Activated CD4-positive, alpha-beta T cell treated with anti-CD3 and anti-CD28 coated beads, Interleukin-2, amount 50 U/mL, for 24 hours (primary cell): ENCODE measurements at places on chromosomes 5 and 9.

DNA sequence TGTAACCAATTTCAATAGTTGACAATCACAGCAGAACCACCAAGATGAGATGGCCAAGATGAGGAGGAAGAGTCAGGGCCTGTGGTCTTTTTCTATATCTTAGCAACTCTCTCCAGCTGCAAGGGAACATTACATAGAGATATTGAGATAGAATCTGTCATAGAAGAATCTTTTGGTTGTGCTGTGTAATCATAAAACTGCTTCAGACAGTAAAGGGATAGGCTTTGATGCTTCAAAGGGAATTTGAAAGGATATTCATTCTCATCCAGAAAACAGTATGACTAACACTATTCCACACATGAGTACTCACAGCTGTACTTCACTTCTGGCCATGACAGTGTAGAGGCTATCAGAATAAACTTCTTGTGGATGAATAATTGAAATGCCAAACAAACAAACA, 145.9 kb downstream of the YIPF5 start:
- DNase-seq: no peak

GRCh38 chr5:145703856-145704255, 131.3 kb downstream of the PRELID2 start:
- DNase-seq: no peak

DNA sequence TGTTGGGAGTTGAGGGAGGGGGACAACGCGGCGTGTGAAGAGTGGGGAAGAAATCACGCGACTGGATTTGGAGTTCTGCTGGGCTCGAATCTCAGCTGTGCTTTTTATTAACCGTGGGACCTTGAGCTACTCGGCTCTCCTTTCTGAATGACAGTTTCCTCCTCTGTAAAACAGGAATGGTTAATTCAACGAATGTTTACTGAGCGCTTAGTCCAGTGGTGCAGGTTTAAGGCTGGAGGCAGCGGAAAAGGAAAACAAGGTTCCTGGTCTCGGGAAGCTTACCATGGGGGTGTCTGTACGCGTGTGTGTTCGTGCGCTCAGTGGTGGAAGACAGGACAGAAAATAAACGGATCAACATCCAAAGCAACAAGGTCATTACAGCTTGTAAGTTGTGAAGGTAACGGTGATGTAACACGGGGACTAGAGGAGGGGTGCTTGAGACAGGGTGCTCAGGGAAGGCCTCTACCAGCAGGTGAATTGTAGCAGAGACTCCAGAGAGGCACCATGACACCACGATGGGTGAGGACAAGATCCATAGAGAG, 277 bp downstream of the EIF4E1B start:
- no peak for DNase-seq

- peak; percentile 9 for DNase-seq
Observed at GRCh38 chr5:79702606-79703380, 13.2 kb downstream of the CMYA5 start.

DNA sequence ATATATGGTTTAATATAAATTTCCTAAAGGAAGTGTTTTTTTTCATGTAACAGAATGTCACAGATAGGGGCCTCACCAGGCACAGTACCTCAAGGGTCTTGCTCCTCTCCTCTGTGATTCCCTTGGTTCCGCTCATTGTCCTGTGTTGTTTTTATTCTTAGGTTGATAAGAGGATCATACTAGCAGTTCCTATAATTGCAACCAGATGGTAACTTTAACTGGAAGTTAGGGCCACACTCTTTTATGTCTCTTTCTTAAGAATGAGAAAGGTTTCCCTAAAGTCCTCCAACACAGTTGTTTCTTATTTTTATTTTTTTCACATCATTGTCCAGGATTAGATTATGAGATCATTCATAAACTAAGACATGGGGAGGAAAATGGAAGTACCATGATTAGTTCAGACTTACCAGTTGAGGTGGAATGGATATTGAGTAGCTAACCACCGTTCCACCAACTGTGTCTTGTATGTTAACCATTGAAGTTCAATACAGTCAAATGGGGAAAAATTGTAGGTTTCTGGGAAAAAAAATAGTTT, 41.1 kb downstream of the FAM174A start:
- no peak for DNase-seq

DNA sequence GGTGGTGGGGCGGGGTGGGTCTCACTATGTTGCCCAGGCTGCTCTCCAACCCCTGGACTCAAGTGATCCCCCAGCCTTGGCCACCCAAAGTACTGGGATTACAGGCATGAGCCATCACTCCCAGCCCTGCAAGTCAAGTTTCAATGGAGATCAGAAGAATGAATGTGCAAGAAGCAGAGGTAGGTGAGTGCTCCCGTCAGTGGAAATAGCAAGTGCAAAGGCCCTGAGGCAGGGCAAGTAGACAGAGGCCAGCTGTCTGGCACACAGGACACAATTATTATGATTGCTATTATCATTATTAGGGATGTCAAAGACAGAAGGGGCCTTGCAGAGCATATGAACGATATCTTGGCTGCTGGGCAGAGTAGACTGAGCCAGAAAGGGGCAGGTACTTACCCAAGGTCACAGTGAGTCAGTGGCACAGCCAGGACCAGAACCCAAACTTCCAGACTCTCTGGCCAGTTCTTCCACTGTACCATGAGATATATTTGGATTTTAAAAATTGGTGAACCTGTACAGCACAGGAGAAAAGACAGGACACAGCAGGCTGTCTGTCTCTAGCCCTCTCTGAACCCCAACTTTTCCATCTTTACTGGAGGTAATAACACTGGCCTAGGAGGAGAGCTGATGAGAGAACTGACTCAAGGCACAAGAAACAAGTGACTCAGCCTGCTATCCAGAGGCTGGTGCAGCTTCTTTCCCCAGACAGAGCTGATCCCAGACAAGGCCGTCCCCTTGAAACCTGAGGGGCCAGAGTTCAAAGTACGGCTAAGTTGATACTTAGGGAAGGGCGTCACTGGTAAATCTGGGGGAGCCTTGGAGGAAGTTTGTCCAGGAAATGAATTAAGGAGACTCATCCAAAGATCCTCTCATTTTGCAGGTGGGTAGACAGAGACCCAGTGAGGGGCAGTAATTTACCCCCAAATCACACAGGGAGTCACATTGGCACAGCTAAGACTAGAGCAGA, 1.4 kb downstream of the HDHD3 start:
- DNase-seq: no peak

- no peak for DNase-seq
Observed at GRCh38 chr5:94562327-94562971, 56.0 kb downstream of the KIAA0825 start.

DNA sequence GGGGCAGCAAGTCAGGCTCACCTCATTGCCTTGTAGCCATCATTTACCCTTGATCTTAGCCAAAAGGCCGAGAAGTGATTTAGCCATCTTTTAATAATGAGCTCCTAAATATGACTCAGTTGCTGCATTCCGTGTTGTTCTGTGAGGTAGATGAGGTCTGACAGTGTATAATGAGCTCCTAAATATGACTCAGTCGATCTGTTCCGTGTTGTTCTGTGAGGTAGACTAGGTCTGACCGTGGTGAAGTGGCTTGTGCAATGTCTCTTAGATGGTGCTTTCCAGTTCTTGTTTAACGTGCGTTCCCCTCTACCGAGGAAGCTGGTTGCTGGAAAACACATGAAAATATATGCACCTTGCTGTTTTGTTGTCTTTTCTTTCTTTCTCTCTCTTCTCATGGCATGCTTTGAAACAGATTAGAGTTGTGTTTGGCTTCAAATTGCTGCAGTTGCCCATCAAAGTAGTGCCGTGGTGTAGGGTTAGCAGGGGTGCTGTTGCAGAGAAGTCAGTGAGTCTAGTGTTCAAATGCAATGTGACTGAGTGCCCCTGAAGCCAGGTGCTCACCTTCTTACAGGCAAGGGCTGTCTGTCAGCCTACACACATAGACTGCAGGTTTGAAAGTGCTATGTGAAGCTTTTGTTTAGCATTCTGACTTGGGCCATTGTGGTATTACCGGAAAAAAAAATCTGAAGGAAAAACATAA, 118.6 kb downstream of the KDM4C start:
- no peak for DNase-seq

DNA sequence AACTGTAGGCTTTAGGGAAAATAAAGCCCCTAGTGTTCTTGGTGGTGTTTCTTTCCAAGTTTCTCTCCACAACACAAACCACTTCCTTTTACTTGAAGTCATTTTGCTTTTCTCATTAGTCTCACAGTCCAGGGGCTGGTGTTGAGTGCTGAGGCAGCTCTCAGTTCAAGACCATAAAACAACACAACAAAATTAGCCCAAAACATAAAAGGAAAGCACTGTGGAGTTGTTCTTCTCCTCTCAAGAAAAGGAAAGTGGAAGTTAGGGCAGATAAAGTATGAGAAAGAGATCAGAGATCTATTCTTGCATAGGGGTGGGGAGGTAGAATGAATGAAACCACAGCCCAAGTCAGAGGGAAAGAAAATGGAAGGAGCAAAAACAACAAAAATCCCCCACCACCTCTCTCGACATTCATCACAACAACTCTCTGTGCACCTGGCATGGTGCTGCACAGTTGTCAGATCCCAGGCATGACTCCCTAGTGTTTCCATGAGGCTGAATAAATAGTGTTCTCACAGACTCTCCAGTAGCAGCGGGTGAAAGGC, 569.9 kb downstream of the RAB3C start:
- DNase-seq: no peak

DNA sequence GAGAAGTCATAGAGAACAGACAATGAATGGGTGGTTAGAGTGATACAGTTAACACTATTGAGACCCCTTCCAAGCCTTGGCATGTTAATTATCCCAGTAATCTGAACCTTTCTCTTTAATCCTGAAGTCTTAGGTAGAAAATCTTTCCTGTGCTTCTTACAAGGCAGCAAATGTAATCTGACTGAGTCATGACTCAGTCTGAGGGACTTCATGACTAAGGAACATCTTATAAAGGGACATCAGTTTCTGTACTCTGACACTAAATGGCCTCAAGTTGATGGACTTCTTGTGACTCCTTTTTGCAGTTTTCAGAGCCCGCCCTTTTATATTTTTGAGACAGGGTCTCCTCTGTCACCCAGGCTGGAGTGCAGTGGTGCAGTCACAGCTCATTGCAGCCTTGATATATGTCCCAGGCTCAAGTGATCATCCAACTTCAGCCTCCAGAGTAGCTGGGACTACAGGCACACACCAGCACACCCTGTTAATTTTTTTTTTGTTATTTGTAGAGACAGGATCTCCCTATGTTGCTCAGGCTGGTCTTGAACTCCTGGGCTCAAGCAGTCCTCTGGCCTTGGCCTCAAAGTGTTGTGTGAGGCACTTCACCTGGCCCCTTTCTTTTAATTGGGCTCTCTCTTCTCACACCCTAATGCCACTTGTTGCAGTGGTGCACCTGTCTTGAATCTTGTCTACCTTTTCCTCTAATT, 9.5 kb downstream of the EXOSC3 start:
- no peak for DNase-seq

GRCh38 chr5:171840711-171841522, 55.3 kb downstream of the SMIM23 start:
- no peak for DNase-seq

DNA sequence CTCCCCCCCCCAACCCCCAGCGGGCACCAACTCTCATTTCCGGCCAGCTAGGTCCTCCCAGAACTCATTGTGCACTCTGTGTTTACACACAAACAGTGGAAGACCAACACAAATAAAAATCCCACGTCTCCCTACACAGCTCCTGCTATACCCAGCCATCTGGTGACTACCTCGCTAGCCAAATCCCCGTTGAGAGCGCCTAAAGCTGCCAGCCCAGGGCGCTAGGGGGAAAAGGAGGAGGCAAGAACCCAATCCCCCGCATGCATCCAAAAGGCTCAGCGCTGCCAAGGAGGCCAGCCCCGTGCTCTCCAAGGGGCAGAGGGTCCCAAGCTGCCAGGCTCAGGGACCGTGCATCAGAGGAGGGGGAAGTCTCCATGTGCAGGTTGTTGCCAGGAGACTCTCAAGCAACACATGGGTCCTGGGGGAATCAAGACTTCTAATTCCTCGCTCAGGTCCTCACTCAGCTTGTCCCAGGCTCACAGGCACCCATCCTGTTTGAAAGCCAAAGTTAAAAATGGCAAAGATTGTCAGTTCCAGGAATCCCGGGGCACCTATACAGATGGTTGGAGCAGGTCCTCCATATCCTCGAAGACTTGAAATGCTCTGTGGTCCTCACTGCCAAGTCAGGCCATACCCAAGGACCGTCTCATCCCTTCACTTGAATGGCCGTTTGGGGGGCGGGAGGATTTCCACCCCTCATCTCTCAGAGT, 2.7 kb downstream of the ASTN2 start:
- no peak for DNase-seq

DNA sequence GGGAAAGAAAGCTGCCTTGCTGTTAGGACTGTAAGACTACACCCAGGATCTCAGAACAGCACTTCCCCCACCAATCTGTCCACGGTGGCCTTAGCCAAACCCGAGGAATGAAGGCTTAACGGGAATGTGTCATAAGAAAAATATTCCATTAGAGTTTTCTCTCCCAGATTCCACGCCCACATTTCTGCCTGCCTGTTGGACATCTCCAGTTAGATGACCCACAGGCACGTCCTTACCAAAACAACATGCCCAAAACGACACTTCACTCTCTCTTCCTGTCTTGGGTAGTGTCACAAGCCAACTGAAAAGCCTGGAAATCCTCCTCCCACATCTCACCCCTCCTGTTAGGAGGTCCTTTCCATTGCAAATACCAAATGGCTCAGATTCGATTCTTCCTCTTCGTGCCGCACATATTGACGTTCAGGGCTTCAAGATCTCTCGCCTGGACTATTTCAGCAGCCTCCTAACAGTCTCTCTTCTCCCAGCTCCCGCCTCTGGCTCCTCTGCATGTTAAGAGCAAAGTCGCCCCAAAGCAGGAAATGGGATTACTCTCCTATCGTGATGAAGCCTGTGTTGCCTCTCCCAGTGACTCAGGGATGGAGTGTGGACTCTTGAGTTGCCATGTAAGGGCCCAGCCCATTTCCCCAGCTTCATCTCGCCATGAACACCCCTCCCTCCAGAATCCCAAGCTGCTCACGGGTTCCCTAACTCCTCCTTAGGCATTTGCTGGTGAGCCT, 159.3 kb downstream of the NR3C1 start:
- DNase-seq: no peak

DNA sequence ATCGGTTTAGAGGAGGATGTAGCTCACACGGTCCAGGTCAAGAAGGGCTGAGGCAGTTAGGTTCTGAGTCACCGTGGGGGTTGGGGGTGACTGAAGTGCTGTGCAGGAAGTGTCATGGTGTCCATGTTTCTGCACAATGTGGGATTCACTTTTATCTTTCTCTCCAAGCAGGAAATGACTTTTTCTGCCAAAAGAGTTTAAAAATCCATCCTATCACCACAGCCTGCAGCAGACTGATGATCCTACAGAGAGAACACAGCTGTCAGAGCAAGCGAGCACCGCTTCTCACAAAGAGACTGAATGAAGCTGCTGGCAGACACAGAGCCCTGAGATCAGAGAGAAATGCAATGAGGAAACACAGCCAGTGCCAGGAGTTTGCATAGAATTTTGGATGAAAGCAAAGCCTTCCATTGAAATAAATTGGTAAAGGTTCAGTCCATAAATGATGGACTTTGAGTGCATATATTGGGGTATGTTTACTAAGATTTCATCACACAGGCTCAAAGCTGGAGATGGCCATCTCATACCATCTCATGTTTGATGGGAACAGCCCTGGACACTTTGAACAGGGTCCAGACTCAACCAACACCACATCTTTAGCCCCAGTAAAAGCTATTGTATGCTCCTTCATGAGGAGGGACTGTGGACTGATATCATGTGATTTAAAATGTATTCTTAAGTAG, 213.9 kb upstream of the FBXL7 start:
- no peak for DNase-seq

- no peak for DNase-seq
Observed at GRCh38 chr9:117739624-117740347, 35.6 kb downstream of the TLR4 start.

- DNase-seq: no peak
Observed at GRCh38 chr5:167982-168660, 23.2 kb upstream of the LRRC14B start.
